NCI-H1436 treated with DMSO at 0.1 percent for 48 hours (cell line): ENCODE measurements at places on chromosomes 12 and 14.

GRCh38 chr14:68477461-68478085 lies 315.3 kb downstream of the ZFP36L1 start:
- DNase-seq, result no peak

GRCh38 chr14:89215114-89215513 lies 201.9 kb downstream of the FOXN3 start:
- no peak for DNase-seq

DNA sequence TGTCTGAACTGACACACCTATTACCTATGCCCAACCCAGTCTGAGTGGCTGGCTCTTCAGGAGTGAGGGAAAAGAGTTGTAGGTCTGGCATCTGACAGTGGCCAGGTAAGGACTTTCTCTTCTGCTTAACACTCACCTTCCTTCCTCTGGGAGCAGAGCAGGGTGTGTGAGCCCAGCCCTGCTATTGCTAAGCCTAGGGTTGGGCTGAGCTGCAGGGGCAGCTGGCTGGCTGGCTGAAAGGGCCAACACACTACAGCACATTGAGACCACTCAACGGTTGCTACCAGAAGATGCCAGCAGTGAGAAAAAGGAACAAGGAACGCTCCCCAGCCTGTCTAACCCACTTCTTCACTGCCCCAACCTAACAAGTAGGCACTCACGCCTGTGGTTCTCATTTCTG lies 201.2 kb downstream of the DPF3 start:
- no peak for DNase-seq

DNA sequence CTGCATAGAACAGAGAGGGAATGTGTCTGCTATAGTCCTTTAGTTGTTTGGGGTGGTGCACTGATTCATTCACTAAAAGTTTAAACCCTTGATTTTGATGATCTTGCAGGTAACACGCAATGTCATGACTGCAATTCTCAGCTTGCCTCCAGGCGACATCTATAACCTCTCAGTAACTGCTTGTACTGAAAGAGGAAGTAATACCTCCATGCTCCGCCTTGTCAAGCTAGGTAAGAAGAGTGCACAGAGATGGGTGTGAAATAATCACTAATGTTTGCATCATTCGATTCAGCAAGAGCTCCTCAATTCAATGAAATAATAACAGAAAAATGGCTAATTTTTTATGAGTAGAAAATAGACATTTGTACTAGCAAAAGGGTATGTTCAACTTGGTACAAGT lies 203.7 kb downstream of the PTPRO start:
- no peak for DNase-seq

DNA sequence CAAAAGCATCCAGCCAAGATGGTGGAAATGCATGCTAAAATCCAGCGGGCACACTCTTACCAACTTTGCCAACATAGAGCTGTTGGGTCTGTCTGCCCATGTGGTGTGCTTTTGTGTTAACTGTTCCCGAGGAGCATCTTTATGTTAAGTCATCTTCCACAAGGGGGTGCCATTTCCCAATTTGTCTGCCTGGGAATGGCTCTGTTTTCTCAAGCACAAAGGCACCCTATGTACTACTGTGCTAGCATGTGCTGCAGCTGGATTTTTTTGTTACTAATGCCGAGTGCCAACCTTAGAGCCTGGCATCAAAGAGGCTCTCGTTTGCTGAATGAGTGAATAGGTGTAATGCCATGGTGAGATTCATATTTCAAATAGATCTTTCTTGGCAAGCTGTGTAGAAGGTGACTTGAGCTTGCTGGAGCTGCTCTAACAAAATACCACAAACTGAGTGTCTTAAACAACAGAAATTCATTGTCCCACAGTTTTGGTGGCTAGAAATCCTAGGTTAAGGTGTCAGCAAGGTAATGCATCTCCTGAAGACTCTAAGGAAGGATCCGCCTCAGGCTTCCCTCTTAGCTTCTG lies 74.3 kb downstream of the TRHDE start:
- DNase-seq, result no peak

- DNase-seq, result no peak
Observed at GRCh38 chr12:78343657-78344056, 513.0 kb downstream of the NAV3 start.
